Fibroblast of the aortic adventitia (primary cell): ENCODE measurements at places on chromosomes 5 and 9.
A peak's percentile ranks its signal among the peaks of the same experiment; 100 is the strongest.

GRCh38 chr5:120375248-120375647 is 88.9 kb upstream of the PRR16 start:
- DNase-seq, result peak; percentile 30

GRCh38 chr9:129709438-129710168 is 43.2 kb downstream of the PTGES start:
- DNase-seq, result no peak

DNA sequence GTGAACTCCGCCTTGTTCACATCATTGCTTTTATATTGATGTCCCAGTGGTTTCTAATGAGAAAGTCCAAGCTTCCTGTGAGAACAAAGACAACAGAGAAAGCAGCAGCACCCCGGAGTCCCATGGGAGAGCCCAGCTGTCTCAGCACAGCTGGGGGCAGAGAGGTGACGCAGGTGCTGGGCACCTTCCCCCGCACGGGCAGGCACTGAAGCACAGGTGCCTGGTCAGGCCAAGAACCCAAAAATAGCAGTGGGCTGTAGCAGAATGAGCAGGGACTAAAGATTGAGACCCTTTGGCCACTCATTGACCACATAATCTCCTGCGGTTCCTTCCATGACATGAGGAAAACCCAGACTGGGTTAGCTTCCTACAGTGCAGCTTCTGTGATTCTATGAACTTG is 18.8 kb downstream of the SRD5A1 start:
- no peak for DNase-seq

- DNase-seq, result peak; percentile 25
These were observed 139.0 kb downstream of the FOCAD start for GRCh38 chr9:20823051-20823450.

- DNase-seq, result no peak
These were observed 32.6 kb downstream of the SLC35D2 start for GRCh38 chr9:96350866-96351265.

DNA sequence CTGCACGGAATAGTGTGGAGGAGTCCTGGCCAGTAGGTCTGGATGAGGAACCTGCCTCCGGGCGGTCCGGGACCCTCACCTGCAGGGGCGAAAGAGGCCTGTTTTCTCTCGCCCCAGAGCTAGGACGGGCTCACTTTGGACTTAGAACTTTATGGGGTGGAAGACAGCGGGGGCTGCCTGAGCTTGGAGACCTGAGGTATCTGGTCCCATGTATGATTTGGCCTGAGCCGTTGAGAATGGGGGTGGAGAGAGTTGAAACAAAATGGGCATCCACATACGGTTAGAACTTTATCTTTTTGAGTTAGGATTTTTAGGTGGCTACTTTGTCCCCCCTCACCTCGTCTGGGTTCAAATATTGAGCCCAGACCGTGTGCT is 681 bp upstream of the ETF1 start:
- no peak for DNase-seq

- DNase-seq, result no peak
These were observed 124.3 kb downstream of the SLC1A3 start for GRCh38 chr5:36730537-36731216.

GRCh38 chr9:131405858-131406537 is 12.1 kb downstream of the PRRC2B start:
- no peak for DNase-seq

- DNase-seq, result no peak
These were observed 56.9 kb upstream of the STXBP1 start for GRCh38 chr9:127554966-127555839.

GRCh38 chr9:96085491-96086143 is 210.1 kb downstream of the ERCC6L2 start:
- DNase-seq, result no peak

DNA sequence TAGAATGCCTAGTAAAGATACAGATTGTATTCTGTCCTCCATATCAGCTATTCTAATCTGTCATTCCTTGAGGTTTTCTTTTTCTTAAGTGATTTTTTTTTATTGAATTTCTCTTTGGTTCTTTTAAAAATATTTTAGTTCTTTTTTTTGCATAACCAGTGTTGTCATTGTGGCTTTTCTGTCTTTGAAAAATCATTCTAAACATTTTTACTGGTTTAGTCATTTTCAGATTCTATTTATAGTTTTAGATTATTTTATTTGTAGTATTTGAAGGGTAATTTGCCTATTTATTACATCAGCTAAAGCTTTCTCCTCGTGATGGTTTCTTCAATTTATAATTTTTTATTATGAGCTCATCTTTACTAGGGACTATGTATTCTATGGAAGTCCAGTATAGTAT is 78.1 kb downstream of the NDUFAF2 start:
- peak; percentile 79 for DNase-seq

DNA sequence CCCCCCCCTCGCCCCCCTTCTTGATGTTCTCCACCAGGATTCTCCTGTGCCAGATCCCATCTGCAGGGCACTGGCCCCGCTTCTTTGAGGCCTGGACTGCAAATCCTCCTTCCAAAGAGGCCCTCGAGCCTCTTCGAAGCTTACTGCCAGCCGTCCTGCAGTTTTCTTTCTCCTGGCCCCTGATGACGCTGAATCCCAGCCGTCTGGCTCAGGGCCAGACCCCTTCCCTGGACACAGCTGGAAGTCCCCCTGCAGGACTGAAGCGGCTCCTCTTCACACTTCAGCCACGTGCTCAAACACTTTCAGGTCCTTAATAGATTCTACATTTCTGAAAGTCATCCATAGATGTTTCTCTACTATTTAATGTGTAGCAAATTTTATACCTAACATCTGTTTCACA is 121.5 kb downstream of the EHMT1 start:
- peak; percentile 43 for DNase-seq

DNA sequence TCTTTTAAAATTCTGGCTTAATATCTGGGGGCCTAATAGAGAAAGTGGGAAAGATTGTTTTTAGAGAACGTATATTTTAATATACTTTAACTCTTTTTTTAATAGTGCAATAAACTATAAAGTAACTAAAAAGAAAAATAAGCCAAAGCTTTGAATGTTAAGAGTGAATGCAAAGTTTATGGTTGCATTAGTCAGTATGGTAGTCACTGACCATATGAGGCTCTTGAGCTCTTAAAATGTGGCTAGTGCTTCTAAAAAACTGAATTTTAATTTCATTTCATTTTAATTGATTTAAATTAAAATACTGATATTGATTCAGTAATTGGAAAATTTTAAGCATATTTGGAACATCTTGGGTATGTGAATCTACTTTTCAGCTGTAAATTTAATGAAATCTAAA is 310.7 kb downstream of the PJA2 start:
- DNase-seq, result peak; percentile 4

GRCh38 chr5:136613230-136613629 is 247.9 kb upstream of the TRPC7 start:
- DNase-seq, result no peak

DNA sequence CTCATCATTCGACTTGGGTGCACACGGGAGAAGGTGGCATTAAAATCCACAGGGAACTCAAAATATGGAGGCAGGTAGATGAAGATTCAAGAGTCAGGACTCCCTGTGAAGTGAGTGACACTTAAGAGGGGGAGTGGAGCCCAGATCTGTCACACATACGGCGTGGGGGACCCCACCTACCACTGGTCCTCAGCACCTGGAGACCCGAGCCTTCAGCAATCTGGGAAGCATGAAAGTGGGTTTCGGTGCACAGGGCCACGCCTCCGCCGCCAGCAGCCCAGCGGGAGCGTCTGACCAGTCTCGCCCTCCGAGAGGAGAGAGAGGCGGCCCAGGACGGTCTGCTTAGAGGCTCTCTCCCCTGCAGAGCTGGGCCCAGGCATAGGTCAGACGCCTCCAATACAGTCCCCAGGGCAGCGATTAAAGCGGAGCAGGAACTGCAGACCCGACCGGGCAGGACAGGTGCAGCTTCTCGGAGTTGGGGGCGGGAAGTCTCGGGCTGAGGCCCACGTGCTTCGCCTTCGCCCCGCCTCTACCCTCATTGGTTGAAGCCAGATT is 639 bp upstream of the SLC2A8 start:
- DNase-seq, result no peak

GRCh38 chr5:116953251-116953930 is 378.8 kb upstream of the SEMA6A start:
- DNase-seq, result no peak

DNA sequence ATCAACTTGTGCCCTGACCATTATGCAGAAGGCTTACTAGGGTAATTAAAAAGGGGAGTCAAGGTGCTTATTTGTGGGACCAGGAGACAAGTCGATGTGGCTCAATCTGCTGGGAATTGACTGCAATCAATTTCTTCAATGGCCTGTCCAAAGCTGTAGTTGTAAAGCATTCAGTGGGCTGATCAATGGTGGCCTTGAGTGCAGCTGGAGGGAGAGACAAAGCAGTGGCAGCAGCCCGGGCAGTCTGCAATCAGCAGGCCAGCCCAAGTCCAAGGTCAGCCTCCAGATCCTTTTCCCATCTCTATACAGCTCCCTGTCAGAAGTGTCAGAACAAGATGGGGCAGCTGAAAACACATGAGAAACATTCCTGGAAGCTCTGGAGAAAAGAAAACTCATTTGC is 51.0 kb upstream of the BRINP1 start:
- DNase-seq, result no peak

GRCh38 chr9:22424616-22425015 is 22.0 kb upstream of the DMRTA1 start:
- no peak for DNase-seq

DNA sequence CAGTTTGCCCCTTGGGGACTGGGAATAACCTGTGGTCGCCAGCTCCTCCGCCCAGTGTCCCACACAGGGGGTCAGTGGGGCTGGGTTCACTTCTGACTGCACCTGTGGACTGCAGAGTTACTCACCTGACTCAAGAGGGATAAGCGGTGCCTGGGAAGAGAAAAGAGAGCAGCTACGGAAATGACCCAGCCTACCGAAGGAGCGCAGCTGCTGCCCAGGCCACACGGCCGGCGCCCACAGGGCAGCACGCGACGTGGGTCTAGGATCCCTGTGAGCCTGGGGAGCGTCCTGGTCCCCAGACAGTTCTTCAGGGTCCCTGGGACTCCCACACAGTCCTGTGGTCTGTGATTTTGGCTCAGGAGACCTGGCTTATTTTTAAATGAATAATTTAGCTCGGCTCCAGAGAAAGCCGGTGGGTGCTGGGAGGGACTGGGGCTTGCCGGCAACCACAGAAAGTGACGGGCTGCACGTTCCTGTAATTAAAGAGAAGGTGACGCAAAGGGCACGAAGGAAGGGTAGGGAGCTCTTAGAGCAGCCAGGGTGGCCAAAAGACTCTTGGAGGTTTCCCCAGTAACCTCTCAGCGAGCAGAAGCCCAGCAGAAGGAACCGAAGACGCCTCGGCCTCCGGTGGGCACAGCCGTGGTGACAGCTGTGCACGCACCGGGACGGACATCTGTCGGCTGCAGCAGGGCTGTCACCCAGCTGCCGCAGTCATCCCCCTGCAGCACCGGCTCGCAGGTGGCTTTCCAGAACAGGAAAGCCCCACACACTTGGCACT is 97.5 kb upstream of the FCN2 start:
- DNase-seq, result no peak

- no peak for DNase-seq
These were observed 27.1 kb upstream of the TLE1 start for GRCh38 chr9:81716409-81716808.

DNA sequence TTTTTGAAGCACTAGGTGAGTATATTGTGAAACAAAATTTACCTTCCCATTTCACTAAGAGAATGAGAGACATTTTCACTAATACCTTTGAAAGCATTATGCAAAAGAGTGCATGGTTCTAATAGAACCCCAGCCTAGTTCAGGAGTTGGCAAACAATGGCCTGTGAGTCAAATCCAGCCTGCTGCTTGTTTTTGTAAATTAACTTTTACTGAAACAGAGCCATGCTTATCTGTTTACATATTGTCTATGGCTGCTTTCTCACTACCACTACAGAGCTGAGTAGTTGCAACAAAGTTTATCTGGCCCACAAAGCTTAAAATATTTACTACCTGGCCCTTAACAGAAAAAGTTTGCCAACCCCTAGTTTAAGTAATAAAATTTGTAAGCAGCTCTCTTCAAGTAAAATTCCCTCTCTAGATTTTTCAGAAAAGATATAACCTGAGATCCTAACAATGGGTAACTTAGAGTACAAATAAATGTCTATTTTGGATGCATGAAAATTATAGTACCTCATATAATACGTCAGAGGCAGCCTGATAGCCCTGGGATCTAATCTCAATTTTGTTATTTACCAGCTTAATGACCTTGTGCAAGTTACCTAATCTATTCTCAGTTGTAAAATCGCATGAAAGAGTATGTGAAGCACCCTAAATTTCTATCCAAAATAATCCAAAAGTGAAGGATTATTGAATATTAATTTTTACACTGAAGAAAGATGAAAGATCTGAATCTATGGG is 50.7 kb upstream of the ARL15 start:
- peak; percentile 45 for DNase-seq

GRCh38 chr5:10456583-10457420 is 15.1 kb downstream of the ROPN1L start:
- peak; percentile 34 for DNase-seq

DNA sequence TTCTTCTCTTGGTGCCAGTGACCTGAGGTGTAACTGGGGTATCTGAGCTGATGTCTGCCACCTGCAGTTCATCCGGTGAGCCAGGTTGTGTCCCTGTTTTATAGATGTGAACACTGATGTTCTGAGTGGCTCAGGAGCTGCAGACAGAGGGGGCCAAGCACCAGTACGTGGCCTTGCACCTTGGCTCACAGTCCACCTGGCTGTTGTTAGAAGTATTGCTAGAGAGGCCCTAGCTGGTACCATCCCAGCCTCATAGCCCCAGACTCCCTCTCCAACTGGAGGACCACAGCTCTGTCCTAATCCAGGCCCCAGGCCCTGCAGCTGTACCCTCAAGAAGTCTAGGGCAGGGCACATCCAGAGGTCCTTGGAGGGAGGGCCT is 16.2 kb downstream of the PHF2 start:
- no peak for DNase-seq

GRCh38 chr5:53645078-53645477 is 84.6 kb downstream of the NDUFS4 start:
- no peak for DNase-seq

DNA sequence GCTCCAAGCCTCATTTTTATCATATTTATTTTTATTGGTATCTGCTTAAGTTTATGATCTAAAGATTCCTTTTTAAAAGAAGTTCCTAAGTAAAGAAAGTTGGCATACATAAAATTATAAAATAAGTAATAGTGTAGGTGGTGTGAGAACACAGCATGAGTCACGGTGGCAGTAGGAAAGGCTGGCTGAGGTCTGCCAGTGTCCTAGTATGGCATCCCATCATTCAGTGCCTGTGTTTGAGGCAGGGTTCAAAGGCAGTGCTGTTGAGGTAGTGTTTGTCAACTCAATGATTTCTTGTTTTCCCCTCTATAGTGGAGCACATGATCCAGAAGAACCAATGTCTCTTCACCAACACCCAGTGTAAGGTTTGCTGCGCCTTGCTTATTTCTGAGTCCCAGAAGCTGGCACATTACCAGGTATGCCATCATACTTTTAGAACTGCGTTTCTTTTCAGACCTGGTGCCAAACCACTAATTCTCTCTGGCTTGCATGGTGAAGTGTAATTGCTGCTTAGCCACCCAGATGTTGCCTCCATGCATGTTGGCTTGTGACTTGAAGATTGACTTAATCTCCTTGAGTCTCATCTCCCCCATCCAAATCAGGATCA is 18.4 kb downstream of the ZNF346 start:
- DNase-seq, result peak; percentile 73

GRCh38 chr5:126937771-126938170 is 92.6 kb downstream of the MARCHF3 start:
- DNase-seq, result peak; percentile 58
